A549 (cell line): ENCODE measurements at places on chromosomes 11 and 22. TPM values are rescaled to one million over a fixed set of nuclear protein-coding genes. Genes with fewer than 3 reads are reported as not detected.
A peak's percentile ranks its signal among the peaks of the same experiment; 100 is the strongest.

GRCh38 chr22:30720263-30720837 is 25.7 kb downstream of the OSBP2 start:
- no peak for DNase-seq

GRCh38 chr11:83909579-83910534 is 623.7 kb upstream of the CCDC90B start:
- DNase-seq, result no peak

DNA sequence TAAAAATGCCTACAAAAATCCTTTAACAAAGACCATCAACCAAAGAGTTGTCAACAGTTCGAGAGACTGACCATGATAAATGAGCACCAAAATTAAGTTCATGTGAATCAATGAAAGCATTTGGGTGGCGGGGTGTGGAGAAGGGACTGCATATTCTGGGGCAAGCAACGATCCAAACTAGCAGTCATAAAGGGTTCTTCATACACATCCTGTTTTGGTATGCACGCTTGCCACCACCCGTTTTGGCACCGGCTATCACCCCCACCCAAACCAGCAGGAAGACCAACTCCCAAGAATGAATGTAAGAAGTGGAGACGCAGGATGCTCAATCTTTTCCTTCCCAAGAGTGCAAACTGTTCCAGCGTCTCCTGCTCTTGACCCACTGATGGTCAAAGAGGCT is 80.8 kb downstream of the SGSM3 start:
- DNase-seq, result no peak

RAB3IL1 gene
- 5.0 to 6.6 TPM (median 6.2 TPM) in 3 replicates for polyA plus RNA-seq

DNA sequence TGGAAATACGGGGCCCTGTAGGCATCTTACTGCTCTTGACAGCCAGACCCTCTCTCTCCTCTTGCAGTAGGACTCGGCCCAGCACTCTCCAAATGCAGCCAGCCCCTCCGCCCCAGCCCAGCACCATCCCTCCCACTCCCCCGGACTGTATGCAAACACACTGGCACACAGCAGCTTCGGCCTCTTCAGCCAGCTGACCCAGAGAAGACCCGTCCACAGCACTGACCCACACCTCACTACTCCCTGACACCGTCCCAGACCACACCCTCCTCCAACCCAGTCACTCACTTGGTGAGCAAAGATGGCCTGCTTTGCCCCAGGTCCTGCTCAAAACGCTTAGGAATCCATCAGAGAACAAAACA is 164.6 kb downstream of the IGLL1 start:
- no peak for DNase-seq

DNA sequence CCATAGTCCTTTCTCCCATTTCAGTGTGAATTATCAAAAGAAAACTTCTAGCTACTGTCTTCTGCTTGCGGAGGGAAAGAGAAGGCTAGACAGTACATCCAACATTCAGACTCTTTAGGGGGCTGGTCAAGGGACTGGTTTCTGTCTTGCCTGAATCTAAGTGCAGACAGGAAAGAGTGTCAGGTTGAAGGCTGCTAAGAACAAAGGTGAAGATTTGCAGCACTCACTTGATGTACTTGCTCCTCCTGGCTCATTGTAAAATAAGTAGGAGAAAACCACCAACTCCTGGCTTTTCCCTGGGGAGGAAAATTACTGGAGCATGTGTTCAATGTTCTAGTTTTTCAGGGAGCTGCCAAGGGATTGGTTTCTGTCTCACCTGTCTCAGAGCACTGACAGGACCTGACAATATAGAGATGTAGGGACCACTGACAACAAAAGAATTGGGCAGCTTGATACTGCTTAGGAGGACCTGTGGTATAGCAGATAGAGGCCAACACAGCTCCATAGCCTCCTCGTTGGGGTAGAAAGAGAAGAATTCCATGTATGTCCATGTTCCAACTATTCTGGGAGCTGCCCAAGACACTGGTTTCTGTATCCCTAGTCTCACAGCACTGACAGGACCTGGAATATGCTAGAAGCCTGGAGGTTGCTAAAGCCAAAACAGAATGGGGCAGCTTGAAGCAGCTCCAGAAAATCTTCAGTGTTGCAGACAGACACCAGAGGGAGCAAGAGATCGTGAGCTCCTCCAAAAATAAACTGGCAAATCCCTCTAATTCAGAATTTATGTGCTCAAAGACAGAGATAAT is 39.7 kb upstream of the MMP12 start:
- peak; percentile 18 for DNase-seq

DNA sequence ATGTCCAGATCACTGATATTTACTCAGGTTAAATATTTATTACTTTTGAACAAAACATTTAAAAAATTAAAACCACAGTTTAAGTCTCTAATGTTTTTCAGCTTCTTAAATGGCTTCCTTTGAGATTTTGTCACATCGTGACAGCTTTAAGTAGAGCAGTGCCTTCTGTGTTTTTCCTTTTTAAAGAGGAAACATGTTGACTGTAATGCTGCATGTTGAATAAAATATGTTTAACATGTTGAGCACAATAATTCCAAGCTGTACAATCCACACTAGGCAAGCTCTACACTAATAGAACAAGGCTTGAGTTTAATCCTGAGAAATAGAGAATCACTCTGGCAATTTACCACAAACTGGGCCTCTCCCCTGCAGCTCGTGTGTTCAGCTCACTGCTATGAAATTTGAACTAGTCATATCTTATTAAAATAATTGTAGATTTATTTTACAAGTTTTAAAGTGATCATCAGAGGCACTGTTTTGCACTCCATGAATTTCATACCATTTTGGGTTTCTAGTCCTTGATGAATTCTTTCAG is 368.3 kb downstream of the SOX6 start:
- DNase-seq, result no peak

GRCh38 chr22:18909556-18909955 is 3.4 kb downstream of the DGCR6 start:
- no peak for DNase-seq

DNA sequence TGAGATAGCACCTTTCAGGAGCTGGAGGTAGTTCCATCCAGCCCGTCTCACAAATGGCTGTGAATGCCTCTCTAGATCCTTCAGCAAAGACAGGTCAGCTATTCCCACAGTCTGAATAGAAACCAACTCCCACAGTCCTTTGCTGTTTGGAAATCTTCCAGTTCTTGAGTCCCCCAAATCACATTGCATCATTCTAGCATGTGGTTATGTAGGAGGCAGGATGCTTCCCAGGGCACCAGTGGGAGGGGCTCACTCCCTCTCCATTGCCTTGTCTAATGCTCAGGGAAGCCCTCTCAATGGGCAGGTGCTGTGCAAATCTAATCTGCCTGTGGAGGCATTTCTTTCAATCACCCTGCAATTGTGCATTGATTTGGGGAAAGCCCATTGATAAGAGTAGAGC is 14.6 kb downstream of the NAV2 start:
- no peak for DNase-seq

DNA sequence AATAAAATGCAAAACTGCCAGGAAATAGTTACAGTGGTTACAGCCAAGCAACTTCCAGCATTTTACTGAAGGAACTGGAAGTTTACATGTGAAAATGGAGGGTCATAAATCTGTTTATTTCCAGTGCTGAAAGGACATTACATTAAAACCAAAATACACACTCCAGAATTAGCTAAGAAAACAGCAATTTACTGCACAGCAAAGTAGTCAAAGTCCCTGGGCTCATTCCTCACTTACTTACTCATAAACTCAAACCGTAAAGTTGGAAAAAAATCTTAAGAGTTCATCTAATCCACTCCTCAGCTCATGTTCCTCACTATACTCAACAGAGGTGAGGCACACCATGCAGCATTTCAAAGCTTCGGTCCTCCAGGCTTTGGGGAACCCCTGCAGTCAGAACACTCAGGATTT is 17.4 kb downstream of the CTSC start:
- no peak for DNase-seq

DNA sequence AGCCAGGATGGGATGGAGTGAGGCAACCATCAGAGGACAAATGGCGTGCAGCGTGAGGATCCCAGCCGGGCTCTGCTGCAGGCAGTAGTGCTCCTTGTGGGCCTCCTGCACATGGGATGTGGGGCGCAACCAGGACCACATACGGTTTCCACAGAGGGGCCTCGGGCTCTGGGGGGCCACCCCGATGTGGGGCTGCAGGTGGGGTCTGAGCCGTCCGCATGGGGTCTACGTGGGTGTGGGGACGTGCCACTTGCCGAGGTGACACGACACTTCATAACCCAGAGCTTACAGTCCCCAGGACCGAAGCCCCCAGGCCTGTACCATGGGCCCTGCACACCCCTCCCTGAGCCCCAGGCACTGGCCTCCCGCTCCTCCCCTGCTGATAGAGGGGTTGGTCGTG is 10.8 kb downstream of the TTLL8 start:
- no peak for DNase-seq

DNA sequence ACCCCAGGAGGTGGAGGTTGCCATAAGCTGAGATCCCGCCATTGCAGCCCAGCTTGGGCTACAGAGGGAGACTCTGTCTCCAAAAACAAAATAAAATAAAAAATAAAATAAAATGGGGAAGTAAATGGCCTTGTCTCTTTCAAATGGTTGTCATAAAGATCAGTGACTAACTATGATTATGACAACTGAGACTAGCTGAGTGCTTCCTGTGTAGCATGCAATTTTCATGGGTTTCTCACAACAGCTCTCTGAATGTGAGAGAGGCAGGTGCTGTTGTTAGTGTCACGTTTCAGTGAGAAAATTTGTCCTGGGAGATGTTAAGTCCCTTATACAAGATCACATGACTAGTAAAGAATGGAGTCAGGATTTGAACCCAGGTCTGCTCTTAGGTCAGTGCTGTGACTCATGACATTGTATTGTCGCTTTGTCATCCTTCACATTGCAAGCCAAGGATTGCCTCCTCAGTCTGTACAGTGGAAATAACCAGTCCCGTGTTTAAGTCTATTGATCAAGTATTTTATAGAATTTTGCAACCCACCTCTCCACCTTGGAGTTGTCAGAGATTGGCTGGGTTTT is 163.3 kb upstream of the CCDC90B start:
- DNase-seq, result no peak

NCF4 gene
- not detected in 3 replicates for polyA plus RNA-seq

DUSP8 gene
- polyA plus RNA-seq, result 0.59 to 1.2 TPM (median 0.72 TPM) in 3 replicates

DNA sequence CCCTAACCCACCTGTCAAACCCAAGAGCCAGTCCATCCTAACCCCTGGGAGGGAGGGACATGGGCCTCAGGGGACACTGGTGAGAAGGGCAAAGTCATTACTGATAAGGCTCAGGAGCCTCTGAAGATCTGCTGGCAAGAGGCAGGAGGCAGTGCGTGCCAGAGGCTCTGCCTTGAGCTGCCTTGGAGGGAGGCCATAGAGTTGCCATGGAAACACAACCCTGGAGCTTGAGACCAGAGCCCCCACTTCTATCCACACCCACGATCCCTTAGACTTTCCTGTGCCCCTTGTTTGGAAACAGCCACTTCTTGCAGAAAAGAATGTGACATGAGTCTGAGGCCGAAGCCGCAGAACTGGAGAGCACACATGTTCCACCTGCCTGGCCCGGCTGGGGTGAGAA is 89.7 kb upstream of the CSNK2A3 start:
- DNase-seq, result no peak

DNA sequence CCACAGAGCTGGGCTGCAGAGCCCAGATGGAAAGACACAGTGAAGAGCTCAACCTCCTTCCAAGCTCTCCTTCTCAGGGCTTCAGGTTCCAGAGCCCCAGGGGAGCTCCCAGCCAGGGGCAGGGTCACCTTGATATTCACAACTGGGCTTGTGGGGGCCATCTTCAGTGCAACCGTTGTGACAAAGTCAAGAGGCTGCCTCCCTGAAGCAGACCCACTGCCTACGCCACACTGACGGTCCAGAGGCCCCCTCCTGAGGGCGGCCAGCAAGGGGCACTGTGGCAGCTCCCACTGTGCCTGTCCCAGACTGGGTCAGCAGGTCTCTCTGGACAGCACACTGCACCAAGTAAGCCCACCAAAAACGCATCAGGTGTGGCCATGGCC is 84.1 kb downstream of the DGCR2 start:
- no peak for DNase-seq

GRCh38 chr11:95445746-95446333 is 214.8 kb upstream of the SESN3 start:
- no peak for DNase-seq

UBE4A gene
- 11.4 to 12.1 TPM (median 11.9 TPM) in 3 replicates for polyA plus RNA-seq

DNA sequence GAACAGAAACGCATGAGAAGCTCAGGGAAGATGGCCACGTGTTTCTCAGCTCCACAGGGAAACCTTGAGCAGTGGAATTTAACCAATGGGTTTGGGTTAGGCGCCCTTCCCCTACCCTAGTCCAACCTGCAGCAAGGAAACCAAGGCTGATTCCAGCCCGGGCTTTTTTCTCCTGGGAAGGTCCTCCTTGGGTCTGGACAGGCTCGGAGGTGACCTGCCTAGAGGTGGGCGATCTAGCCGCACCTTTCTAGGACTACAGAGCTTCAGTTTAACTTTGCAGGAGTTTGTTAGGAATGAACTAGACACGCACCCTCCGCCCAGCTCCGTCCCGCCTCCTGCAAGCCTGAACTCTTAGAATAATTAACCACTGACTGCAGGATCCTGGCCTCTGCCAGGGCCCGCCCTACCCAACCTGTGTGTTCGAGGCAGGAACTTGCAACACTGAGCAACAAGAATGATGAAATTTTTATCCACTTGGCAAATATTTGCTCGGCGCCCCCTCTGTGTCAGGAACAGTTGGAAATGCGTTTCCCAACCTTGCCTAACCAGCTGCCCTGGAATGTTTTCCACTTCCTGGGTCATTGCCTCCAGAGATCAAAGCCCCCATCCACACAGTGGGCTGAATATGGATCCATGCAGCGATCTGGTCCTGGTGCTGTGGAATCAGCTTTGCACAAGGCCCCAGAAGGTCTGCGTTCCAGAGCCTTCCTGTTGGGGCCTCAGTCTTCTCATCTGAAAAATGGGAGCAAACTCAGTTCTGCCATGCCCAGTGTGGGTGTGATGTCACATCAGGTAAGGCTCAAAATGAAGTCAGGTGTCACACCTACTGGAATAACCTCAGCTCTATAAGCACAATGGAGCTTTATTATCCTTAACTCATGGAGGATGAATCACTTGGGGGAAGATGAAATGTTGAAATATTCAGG is 13.3 kb downstream of the MPST start:
- peak; percentile 96 for DNase-seq

LRRC4C gene
- not detected in 3 replicates for polyA plus RNA-seq

DNA sequence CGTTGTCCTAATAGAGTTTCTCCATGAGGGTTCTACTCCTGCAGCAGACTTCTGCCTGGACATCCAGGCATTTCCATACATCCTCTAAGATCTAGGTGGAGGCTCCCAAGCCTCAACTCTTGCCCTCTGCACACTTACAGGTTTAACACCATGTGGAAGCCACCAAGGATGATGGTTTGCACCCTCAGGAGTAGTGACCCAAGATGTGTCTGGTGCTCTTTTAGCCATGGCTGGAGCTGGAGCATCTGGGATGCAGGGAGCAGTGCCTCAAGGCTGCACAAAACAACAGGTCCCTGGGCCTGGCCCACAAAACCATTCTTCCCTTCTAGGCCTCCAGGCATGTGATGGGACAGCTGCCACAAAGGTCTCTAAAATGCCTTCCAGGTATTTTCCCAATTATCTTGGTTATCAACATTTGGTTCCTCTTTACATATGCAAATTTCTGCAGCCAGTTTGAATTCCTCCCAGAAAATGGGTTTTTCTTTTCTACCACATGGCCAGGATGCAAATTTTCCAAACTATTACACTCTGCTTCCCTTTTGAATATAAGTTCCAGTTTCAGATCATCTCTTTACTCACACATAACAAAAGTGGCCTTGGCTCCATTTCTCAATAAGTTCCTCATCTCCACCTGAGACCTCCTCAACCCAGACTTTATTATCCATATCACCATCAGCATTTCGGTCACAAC is 69.5 kb upstream of the GNAZ start:
- DNase-seq, result no peak

CDCA5 gene
- 43.1 to 46.0 TPM (median 44.1 TPM) in 3 replicates for polyA plus RNA-seq

GRCh38 chr11:13205486-13205885 is 72.1 kb upstream of the BMAL1 start:
- DNase-seq, result no peak

CDC42BPG gene
- polyA plus RNA-seq, result 1.0 to 1.1 TPM (median 1.0 TPM) in 3 replicates

- DNase-seq, result peak; percentile 42
These were observed 17.0 kb downstream of the XRCC6 start for GRCh38 chr22:41638124-41638523.
